ENCODE measurements at places on chromosomes 3 and 15.

GRCh38 chr15:36858423-36858822, 241.9 kb downstream of the MEIS2 start:
- no peak for DNase-seq

- no peak for DNase-seq
Measured at GRCh38 chr3:66479532-66479947, 21.3 kb downstream of the LRIG1 start.

DNA sequence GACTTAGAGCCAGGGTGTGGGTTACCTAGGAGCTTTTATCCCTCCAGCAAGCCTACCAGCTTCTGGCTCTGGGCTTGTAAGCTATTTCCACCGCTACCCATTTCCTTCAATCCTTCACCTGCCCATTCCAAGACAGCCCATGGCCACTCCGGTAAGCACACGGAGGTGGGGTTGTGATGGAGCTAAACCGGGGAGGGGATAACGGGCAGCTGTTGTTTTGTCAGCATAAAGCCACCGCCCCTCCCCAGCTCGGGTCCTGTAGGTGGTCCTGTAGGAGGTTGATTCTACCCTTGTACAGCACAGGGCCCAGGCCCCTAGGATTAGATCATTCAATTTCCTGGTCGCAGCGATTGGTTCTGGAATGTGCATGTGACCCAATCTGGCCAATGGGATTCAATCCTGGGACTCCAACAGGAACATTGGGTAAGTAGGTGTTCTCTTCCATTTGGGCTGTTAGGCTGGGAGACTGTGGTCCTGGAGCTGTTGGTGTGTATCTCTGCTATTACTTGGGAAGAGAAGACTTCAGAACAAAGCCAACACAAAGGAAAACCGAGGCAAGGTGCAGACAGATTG, 150.6 kb downstream of the RAB11A start:
- DNase-seq = no peak

GRCh38 chr3:48428572-48429316, 1.1 kb downstream of the PLXNB1 start:
- no peak for DNase-seq

DNA sequence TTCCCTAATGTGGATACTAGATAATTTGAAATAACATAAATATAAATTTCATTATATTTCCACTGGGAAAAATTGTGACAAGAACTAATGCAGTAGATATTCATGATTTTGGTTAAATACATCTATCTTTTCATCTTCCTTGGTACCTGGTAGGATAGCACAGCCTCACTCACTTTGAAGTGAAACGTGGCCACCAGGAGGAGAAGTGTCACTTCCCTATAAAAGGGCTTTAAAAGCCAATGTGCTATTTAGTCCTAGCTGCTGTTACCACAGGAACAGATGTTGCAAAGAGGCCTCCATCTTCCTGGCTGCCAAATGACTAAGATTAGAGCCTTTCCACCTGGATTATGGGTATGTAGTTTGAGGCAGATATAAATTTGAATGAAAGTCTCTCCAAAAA, 140.0 kb downstream of the PLOD2 start:
- DNase-seq = no peak

GRCh38 chr15:61654918-61655317, 405.3 kb downstream of the VPS13C start:
- DNase-seq = no peak

- no peak for DNase-seq
Measured at GRCh38 chr15:35311615-35312014, 226.5 kb upstream of the NANOGP8 start.

DNA sequence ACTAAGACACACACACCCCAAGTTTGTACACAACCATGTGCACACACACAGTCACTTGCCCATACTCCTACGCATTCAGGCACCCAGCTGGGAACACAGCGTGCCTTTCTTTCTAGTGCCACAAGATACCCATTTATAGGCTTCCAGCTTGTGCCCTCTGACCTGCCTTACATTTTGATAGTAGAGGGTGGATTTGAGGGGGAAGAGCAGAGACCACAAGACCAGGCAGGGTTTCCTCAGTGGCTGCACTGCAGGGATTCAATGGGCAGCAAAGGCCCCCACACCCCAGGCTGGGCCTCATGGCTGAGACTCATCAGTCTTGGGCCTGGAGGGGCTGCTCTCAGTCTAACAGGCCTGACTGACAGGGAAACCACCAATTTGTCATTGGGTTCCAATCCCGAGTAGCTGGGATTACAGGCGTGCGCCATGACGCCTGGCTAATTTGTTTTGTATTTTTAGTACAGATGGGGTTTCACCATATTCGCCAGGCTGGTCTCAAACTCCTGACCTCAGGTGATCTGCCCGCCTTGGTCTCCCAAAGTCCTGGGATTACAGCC, 18.8 kb upstream of the ANKDD1A start:
- no peak for DNase-seq

GRCh38 chr3:139679220-139679775, 1.5 kb upstream of the NMNAT3 start:
- no peak for DNase-seq

DNA sequence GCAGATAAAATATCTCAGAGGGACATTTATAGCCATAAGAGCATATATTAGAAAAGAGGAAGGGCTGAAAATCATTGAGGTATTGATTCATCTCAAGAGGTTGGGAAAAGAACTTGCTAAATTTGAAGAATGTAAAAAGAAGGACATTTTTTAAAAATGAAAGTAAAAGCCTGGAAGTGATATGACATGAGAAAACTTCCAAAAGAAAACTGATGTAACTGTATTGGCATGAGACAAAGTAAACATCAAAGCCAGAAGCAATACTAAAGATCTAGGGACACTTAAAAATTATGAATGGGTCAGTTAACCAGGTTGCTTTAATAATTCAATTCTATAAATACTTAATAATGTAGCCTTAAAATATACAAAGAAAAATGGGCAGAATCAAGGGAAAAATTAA, 31.9 kb downstream of the CEP63 start:
- DNase-seq = no peak

GRCh38 chr3:191509078-191509477, 48.1 kb downstream of the PYDC2 start:
- DNase-seq = no peak

DNA sequence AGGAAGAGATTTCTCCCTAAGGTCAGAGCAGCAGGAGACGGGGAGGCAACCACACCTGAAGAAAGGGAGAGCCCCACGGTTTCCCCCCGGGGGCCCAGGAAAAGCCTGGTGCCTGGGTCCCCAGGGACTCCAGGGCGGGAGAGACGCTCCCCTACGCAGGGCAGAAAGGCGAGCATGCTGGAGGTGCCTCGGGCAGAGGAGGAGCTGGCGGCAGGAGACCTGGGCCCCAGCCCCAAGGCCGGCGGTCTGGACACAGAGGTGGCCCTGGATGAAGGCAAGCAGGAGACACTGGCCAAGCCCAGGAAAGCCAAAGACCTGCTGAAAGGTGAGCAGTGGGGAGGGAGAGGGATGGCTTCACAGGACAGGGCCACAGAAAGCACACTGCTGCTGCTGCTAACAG, 26.2 kb upstream of the SLC28A1 start:
- no peak for DNase-seq

DNA sequence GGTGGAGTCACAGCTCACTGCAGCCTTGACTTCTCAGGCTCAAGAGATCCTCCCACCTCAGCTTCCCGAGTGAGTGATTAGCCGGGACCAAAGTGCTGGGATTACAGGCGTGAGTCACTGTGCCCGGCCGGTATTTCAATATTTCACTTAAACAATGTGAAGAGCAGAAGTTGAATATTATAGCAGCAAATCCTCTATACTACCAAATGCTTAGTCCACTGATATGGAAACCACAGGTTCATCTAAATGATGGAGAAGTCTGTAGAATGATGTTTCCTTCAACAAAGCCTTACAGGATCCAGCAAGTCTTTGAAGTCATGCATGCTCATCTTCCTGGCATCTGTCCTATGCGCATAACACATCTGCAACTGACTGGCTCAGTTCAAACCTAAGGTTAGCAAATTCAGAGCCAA, 20.3 kb upstream of the UACA start:
- no peak for DNase-seq
